Astrocyte (in vitro differentiated cells and primary cell): ENCODE measurements at places on chromosomes 13 and 19. TPM values are rescaled to one million over a fixed set of nuclear protein-coding genes. Genes with fewer than 3 reads are reported as not detected.

DNA sequence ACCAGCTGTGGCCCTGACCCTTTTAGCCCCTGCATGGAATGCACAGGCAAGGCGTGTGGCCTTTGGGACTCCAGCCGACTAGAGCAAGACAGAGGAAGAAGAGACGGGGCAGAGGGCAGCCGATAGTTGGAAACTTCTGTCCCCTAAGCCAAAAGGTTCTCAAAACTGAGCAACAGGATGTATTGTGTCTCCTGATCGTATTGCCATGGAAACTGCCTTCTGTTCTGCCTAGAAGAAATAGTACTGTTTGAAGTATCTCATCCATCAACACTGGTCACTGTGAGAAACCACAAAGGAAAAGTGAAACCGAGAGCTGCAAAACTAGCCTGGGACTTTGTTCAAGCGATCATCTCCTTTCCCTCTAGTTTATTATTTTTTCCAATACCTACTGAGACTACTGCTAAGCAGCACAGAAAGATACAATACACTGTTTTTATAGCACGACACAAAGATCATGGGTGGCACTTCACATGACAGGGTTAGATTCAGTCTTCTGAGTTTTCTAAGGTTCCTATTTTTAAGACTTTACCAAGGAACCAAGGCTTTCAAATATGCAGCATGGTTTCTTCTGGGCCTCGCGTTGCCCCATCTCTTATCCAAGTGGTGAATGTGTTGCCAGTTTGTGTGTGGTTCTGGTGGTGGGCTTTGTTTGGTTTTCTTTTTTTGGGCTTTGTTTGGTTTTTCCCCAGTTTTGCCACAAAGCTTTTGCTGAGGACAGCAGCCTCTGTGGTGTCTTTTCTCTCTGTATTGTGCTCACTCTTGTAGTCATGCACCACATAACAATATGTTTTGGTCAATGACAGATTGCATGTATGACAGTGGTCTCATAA, 49.3 kb upstream of the GPR183 start:
- H3K36me3 ChIP-seq, result peaks cover 3% of the 10 kb centered on the region
- H3K27ac ChIP-seq, result peak overlapping the region; percentile 79
- H3K4me1 ChIP-seq, result peaks cover 34% of the 10 kb centered on the region
- peak overlapping the region; percentile 25 for H3K4me3 ChIP-seq

GRCh38 chr13:54742984-54743383, 1714.4 kb downstream of the OLFM4 start:
- H3K27me3 ChIP-seq, result no peaks in the 10 kb centered on the region
- DNase-seq, result no peak
- H3K4me1 ChIP-seq, result no peaks in the 10 kb centered on the region
- no peak overlapping the region for H3K27ac ChIP-seq
- H3K4me3 ChIP-seq, result no peak overlapping the region

STAP2 gene
- 1.8 and 5.3 TPM in 2 replicates for total RNA-seq

DNA sequence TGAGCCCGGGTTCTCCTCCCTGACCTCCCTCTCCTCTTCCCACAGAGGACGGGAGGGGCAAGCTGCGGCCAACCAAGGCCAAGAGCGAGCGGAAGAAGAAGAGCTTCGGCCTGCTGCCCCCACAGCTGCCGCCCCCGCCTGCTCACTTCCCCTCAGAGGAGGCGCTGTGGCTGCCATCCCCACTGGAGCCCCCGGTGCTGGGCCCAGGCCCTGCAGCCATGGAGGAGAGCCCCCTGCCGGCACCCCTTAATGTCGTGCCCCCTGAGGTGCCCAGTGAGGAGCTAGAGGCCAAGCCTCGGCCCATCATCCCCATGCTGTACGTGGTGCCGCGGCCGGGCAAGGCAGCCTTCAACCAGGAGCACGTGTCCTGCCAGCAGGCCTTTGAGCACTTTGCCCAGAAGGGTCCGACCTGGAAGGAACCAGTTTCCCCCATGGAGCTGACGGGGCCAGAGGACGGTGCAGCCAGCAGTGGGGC, 162.2 kb downstream of the KDM4B start:
- H3K36me3 ChIP-seq, result no peaks in the 10 kb centered on the region
- peaks cover 20% of the 10 kb centered on the region for H3K4me1 ChIP-seq

GRK1 gene
- total RNA-seq, result not detected in 2 replicates

DNA sequence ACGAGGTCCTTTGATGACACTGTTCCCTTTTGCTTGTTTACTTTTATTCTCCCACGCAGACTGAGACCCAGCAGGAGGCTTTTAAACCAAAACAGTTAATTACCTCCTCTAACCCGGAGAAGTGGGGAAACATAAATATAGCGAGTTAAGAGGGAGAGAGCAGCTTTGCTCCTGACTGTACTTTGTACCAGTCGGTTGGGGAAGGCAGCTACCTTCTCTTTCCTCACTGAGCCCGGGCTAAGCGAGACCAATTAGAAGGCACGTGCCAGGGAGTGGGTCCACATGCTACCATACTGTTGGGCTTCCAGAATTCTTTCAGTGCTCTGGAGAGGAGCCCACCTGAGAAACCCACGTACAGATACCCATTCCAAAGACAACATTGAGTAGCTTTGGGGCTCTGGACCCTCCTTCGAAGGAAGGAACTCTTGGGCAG, 124.2 kb downstream of the ZIC5 start:
- H3K27me3 ChIP-seq, result peaks cover 13% of the 10 kb centered on the region
- H3K4me1 ChIP-seq, result no peaks in the 10 kb centered on the region
- no peaks in the 10 kb centered on the region for H3K36me3 ChIP-seq
- no peak overlapping the region for H3K27ac ChIP-seq
- no peak overlapping the region for H3K4me3 ChIP-seq

DNA sequence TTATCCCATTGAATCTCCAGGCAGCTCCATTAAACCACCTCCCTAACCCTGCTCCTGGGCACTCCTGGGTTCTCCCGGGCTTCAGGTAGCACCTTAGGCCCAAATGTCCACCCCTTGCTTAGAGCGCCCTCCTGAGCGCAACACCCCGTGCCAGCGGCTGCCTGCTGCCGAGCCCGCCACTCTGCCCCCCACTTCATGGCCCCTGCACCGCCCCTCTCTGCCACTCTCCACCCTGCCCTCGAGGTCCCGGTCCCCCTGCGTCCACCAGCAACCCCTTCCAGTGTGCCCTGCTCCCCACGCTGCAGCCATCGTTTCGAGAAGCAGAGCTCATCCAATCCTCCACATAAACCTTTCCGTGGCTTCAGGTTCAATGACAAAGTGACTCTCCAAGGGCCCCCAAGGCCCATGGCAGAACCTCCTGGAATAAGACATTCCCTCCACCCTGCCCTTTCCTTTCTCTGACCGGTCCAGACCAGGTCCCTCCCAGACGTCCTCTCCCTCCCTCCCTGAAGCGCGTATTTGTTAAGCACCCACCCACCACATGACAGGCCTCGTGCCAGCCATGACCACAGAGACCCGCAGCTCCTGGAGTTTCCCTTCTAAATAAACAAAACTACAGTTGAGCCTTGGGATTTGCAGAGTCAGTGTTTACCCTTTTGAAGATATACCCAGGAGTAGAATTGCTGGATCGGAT, 66.6 kb downstream of the ARHGEF18 start:
- DNase-seq, result peak; percentile 81
- no peaks in the 10 kb centered on the region for H3K27me3 ChIP-seq
- H3K4me1 ChIP-seq, result peaks cover 8% of the 10 kb centered on the region
- H3K4me3 ChIP-seq, result no peak overlapping the region
- no peaks in the 10 kb centered on the region for H3K36me3 ChIP-seq

GRCh38 chr13:108586826-108587225, 42.6 kb upstream of the MYO16 start:
- H3K27me3 ChIP-seq, result no peaks in the 10 kb centered on the region
- no peaks in the 10 kb centered on the region for H3K36me3 ChIP-seq
- H3K27ac ChIP-seq, result no peak overlapping the region
- no peak overlapping the region for H3K4me3 ChIP-seq
- DNase-seq, result no peak
- no peaks in the 10 kb centered on the region for H3K4me1 ChIP-seq
